ENCODE measurements at places on chromosomes 13 and 19.

GRCh38 chr13:39282400-39282972, 244.2 kb downstream of the NHLRC3 start:
- DNase-seq, result no peak

- DNase-seq, result no peak
Measured at GRCh38 chr19:55668603-55669348, 6.2 kb upstream of the EPN1 start.

DNA sequence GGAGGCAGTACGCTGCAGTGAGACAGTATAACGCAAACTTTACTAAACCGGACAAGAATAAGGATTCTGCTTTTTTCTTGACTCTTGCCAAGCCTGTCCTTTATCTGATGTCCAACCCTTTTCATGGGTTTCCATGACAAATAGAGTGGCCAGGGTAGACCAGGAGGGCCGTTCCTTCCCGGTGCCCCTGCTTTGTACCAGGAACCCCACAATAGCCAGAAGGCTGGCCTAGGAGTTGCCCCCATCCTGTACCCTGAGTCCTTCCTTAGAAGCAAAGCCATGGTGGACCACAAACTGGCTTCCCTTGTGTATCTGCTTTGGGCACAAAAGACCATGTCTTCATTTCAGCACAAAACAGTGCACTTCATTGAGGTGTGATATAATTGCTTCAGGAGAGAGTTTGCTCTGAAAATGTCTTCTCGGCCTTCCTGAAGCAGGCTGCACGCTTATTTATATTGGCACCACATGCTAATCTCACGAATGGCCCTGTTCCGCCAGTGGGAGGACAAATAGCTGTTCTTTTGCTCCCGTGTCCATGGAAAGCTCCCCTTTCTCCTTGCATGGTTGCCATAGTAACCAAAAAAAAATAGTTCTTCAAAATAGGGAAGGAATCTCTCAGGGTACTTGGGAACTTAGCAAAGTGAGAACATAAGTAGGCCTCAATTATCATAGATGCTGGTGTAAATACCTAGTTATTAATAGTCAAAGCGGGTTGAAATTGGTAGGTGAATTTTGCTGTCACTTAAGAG, 222.1 kb downstream of the ZIC5 start:
- DNase-seq, result no peak

GRCh38 chr13:40052954-40053353, 397.5 kb downstream of the COG6 start:
- DNase-seq, result no peak

DNA sequence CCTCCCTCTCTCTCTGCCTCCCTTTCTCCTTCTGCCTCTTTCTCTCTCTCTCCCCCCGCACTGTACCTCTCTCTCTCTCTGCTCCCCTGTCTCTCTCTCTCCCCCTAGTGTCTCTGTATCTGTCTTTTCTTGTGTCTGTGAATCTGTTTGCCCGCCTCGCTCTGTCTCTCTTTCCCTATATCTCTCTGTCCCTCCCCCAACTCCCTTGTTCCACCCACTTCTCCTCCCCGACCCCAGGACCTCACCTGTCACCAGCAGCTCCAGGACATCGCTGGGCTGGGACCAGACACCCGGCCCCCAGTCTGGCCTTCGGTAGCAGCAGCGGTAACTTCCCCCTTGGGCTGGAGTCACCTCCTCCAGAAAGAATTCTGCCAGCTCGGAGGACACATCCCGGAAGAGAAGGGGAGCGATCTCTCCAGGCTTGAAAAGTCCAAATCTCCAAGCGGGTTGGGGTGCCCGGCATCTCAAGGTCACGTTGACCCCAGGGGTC, 3.9 kb downstream of the OSCAR start:
- no peak for DNase-seq

All from femur (tissue), 1 donor.